Body of pancreas (tissue), 4 donors: ENCODE measurements at places on chromosomes 4 and X. TPM values are rescaled to one million over a fixed set of nuclear protein-coding genes. Genes with fewer than 3 reads are reported as not detected.

GRCh38 chrX:10048076-10048475, 80.9 kb downstream of the CLDN34 start:
- H3K4me3 ChIP-seq = no peak overlapping the region
- no peak overlapping the region for H3K27ac ChIP-seq
- H3K4me1 ChIP-seq = peaks cover 27% of the 10 kb centered on the region
- no peak for DNase-seq

WDR17 gene
- 6.3 TPM for total RNA-seq

GK gene
- total RNA-seq = 2.9 TPM

HERC5 gene
- total RNA-seq = 3.9 TPM

SPATA4 gene
- total RNA-seq = not detected
